ENCODE measurements at places on chromosomes 2 and 18.

DNA sequence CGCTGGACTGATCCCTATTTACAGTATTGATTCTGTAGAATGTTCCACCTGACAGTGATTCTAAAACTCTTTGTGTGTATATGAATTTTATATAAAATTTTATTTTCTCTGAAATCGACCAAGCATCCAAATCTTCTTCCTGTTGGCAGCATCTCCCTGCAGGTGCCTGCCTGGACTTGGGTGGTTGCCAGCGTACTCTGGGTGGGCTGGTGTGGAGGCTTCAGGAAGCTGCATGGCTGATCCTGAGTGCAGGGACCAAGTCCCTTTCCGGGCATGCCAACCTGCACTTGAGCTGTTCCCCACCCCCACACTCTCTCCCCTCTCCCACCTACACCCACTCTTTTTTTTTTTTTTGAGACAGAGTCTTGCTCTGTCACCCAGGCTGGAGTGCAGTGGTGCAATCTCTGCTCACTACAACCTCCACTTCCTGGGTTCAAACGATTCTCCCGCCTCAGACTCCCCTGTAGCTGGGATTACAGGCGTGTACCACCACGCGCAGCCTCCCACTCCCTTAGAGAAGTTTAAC lies 53.2 kb upstream of the ALKAL2 start:
- DNase-seq, result no peak

GRCh38 chr2:78845664-78846185 lies 179.8 kb upstream of the REG3G start:
- no peak for DNase-seq

DNA sequence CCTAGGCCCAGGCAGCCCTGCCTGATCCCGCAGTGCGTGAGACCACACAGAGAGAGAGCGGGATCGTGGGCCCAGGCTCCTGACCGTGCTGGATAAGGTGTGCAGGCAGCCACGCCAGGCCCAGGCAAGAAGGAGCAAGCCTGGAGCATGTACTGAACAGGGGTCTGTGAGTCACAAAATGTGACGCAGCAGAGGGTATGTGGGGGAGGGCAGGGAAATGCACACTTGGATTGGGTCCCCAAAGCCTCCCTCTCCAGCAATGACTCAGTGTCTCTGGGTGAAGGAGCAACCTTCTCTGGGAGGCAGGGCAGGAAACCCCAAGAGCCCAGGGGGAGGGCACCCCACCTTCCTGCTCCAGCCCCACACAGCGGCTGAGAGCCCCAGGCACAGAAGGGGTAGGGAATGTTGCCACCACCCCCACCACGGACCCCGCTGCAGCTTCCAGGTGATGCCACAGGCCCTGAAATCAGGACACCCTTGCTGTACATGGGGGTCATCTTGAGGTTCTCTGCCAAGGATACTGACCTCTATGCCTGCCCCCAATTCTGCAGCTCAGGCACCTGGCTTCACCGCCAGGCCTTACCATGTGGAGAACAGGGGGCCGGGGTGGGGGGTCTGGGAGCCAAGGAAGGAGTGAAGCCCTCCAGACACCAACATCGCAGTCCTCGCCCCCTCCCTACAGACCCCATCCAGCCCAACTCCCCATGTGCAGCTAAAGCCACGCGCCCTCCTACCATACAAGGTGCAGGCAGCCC lies 1.3 kb upstream of the GPC1 start:
- DNase-seq, result no peak

GRCh38 chr2:228699400-228699799 lies 517.9 kb upstream of the SPHKAP start:
- no peak for DNase-seq

DNA sequence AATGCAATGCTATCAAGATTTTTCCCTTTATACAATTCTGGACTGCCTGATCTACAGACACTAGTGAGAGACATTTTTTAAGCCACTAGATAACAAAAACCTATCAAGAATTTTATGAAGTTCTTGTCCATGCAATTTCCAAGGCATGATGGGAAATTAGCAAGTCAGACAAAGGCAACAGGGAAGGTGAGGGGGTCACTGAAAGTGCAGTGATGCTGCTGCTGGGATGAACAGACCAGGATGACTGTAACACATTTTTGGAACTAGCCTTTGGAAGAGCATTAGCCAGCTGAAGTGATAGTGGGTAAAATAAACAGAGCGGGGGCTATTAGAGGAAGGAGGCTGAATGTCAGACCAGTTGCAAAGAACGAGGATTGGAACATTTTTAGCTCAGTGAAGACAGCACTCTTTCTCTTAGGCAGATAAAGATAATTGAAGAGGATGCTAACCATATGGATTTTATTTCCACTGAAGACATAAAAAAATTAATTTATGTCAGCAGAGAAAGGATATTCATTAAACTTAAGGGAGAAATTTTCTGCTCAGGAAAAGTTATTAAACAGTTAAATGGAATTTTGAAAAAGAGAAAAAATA lies 17.9 kb downstream of the NRXN1 start:
- DNase-seq, result no peak

DNA sequence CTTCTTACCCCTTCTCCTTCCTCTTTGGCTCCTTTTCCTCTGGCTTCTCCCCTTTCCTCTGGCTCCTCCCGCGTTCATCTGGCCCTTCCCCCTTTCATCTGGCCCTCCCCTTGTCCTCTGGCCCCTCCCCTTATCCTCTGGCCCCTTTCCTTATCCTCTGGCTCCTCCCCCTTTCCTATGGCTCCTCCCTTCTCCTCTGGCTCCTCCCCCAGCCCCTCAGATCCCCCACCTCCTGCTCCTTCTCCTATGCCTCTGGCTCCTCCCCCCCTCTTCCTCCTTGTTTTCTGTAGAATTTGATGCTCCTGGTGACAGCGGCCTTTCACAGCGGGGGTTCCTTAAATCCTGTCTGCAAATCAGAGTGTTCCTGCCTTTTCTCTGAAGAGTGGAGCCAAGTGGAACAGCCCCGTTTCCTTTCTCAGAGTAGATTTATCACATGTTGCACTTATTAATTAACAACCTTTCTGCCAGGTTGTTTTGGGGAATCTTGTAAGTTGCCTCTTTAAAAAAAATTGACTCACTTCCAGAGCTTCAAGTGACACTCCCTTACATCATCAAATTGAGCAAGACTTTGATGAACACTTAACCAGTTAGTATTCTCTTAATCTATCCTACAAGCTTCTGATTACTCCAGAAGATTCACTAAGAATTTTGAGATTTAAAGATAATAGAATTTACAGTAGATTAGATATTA lies 27.9 kb downstream of the FABP1 start:
- DNase-seq, result no peak

GRCh38 chr18:2303517-2304238 lies 267.6 kb downstream of the METTL4 start:
- no peak for DNase-seq
